ENCODE measurements at places on chromosomes 2 and 18. TPM values are rescaled to one million over a fixed set of nuclear protein-coding genes. Genes with fewer than 3 reads are reported as not detected.

MROH2A gene
- total RNA-seq, result not detected

ADCY3 gene
- 51.4 TPM for total RNA-seq

CTNNA2 gene
- total RNA-seq, result not detected

OTOF gene
- total RNA-seq, result 0.16 TPM

AMER3 gene
- total RNA-seq, result not detected

LCT gene
- total RNA-seq, result 0.11 TPM

ZNF385B gene
- total RNA-seq, result not detected

AFF3 gene
- total RNA-seq, result 1.5 TPM
